NCI-H748 treated with DMSO at 0.1 percent for 48 hours (cell line): ENCODE measurements at places on chromosomes 1 and 21.

- no peak for DNase-seq
Measured at GRCh38 chr1:112196008-112196588, 199.9 kb upstream of the CTTNBP2NL start.

- DNase-seq, result no peak
Measured at GRCh38 chr1:30562559-30562958, 160.8 kb downstream of the MATN1 start.

GRCh38 chr1:9894115-9894514, 16.0 kb downstream of the CTNNBIP1 start:
- no peak for DNase-seq

DNA sequence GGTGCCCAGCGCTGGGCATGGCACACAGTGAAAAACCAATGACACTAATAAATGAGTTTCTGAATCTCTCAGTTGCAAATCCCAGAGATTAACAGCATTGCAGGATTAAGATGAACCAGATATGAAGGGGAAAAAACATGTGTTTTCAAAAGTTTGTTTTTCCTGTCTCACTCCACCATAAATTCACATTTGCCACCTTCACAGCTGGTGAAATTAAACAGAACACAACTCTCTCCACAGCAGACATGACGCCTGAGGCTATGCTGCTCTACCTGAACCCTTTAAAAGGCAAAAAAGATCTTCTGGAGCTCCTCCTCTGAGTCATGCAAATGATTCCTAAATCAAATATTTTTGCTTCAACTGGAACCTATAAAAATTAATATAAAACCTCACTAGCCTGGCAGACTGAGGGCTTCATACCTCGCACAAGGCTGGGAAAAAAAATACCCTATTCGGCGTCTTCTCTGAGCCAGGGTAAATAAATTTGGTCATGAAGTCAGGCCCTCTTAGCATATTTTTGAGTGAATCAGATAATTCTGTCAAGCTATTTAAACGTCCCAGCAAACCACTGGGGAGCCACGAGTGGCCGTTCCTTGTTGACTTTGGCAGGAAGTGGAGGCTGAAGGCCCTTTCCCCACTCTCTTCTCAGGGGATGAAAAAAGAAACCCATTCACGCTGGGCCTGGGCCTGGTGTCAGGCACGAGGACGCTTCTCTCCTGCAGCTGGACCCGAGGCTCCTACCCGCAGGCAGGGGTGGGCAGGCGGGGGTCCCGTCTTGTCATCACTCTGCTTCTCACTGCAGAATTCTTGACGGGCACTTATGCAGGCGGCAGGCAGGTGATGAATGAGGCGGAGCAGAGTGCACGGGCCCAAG, 53.0 kb downstream of the DMRTB1 start:
- no peak for DNase-seq

DNA sequence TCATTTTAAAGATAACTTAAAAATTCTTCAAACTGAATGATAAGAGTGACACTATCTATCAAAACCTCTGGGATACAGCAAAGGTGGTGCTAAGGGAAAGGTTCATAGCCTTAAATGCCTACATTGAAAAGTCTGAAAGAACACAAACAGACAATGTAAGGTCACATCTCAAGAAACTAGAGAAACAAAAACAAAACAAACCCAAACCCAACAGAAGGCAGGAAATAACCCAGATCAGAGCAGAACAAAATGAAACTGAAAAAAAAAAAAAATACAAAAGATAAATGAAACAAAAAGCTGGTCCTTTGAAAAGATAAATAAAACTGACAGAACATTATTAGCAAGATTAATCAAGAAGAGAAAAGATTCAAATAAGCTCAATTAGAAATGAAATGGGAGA, 6.8 kb downstream of the ODF2L start:
- no peak for DNase-seq

DNA sequence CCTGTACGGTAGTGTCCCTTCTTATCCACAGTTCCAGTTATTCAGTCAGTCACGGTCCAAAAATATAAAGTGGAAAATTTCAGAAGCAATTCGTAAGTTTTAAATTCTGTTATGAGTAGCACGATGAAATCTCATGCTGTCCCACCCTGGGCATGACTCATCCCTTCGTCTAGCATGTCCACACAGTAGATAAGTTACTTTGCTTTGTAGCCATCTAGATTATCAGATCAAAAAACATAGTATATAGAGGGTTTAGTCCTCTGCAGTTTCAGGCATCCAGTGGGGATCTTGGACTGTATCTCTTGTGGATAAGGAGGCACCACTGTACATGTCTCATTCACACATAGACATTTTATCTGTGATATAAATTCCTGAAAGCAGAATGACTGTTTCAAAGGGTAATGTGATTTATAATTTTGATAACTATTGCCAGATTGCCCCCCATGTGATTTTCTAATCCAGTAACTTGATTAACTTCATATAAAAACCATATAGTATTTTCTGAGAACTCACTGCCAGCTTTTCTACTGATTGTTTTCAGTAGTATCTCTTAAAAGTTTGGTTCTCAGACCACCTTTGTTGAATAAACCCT, 143.3 kb downstream of the DYRK1A start:
- DNase-seq, result no peak

DNA sequence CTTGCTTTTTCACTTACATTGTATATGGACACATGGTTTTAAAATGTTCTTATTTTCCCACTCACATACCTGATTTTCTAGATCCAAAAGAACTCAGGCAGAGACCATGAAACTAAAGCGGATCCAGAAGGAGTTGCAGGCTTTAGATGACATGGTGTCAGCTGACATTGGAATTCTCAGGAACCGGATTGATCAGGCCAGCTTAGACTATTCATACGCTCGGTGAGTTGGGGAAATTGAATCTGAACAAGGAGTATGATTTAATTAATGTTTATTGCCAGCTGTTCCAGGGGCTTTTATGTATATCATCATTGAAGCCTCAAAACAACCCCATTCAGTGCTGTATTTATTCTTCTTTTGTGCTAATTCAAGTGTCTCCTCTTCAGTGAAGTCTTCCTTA, 12.7 kb downstream of the GORAB start:
- DNase-seq, result peak; percentile 3

- no peak for DNase-seq
Measured at GRCh38 chr1:36212782-36213181, 11.5 kb upstream of the THRAP3 start.

DNA sequence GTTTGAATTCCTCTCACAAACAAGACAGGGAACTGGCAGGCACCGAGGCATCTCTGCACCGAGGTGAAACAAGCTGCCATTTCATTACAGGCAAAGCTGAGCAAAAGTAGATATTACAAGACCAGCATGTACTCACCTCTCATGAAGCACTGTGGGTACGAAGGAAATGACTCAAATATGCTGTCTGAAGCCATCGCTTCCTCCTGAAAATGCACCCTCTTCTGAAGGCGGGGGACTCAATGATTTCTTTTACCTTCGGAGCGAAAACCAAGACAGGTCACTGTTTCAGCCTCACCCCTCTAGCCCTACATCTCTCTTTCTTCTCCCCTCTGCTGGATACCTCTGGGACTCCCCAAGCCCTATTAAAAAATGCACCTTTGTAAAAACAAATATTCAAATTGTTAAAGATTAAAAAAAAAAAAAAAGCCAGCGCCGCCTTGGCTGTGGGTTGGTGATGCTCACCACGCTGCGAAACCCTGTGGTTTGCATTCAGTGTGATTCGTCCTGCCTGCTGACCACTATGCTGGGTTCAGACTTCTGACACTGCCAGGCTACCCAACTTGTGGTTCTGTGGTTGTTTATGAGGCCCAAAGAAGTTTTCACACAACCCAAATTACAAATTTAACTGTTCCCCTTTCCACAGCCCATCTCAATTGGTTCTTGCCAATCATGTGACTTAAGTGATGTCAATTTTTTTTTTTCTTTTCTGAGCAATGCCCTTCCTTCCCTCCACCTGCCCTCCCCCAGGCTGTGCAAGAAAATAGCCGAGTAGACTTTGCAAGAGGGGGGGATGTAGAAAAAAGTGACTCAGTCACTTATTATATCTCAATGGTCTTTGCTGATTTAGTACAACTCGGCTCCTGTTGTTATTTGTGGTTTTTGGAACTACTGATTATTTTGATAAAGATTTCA, at the start of gene RUNX1:
TSS of gene RUNX1 (minus strand) at position 597 of the 912 bp plus-strand sequence.
- DNase-seq, result no peak

GRCh38 chr1:21233490-21233889, 56.8 kb downstream of the ECE1 start:
- no peak for DNase-seq

- no peak for DNase-seq
Measured at GRCh38 chr21:14543983-14544382, 2.1 kb downstream of the SAMSN1 start.

GRCh38 chr1:169701261-169702005, 10.0 kb downstream of the SELL start:
- no peak for DNase-seq

GRCh38 chr21:45264912-45265515, 22.7 kb downstream of the POFUT2 start:
- no peak for DNase-seq

DNA sequence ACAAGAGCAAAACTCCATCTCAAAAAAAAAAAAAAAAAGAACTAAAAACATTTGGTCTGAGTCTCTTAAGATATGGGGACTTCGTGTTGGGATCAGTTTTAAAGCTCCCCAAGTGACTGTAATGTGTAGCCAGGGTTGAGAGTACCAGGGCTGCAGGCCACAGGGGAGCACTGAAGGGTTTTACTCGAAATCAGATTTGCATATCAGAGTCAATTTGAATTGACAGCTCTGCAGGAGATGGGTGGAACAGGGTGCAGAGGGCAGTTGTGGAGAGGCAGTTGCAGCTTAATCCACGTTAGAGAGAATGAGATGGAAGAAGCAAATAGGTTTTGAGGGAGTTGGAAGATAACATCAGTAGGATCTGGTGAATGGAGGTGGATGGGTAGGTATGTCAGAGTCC, 20.6 kb upstream of the ELOA start:
- DNase-seq, result no peak

- DNase-seq, result no peak
Measured at GRCh38 chr1:236451796-236452373, 57.8 kb downstream of the EDARADD start.

DNA sequence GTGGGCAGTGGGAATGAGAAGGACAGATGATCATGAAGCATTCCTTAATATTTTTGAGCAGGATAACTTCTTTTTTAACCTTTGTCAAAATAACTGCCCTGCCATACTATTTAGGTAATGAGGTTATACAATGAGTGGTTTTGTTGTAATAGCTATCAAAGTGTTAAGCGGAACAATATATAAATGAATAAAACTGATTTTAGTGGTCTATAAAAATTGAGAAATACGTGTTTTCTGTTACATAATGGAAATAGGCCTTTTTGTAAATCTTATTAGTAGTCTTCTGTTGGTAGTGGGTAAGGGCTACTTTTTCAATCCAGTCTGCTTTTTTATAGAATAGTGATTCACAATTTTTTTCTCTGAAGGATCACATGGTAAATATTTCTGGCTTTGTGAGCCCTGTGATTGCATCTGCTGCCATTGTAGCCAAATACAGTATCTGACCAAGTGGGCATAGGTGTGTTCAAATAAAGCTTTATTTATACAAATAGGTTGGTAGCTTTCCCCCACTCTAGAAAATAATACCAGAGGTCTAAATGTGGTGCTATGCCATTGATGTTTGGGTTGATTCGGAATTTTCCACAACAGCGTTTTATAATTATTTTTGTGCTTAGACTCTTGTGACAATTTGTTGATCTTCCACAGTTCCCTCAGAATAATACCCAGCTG, 4.3 kb downstream of the NEK7 start:
- DNase-seq, result no peak

- DNase-seq, result no peak
Measured at GRCh38 chr1:91014475-91014874, 7.4 kb downstream of the ZNF644 start.

DNA sequence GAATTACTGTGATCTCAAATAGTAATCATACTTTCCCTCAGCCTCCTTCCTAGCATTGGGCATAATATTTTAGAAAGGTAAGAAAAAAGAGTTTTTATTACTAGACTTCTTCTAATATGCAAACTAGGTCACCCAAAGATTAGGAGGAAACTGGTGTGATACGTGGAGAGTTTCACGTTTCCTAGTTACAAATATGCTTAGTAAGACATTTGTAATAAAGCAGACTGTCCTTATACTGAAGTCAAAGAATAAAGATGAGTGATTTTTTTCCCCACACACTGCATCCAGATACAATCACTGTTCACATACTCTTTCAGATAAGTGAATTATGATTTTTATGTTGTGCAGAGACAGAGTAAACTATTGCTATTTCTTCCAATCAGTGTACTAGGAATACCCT, 17.9 kb downstream of the LHX8 start:
- no peak for DNase-seq

DNA sequence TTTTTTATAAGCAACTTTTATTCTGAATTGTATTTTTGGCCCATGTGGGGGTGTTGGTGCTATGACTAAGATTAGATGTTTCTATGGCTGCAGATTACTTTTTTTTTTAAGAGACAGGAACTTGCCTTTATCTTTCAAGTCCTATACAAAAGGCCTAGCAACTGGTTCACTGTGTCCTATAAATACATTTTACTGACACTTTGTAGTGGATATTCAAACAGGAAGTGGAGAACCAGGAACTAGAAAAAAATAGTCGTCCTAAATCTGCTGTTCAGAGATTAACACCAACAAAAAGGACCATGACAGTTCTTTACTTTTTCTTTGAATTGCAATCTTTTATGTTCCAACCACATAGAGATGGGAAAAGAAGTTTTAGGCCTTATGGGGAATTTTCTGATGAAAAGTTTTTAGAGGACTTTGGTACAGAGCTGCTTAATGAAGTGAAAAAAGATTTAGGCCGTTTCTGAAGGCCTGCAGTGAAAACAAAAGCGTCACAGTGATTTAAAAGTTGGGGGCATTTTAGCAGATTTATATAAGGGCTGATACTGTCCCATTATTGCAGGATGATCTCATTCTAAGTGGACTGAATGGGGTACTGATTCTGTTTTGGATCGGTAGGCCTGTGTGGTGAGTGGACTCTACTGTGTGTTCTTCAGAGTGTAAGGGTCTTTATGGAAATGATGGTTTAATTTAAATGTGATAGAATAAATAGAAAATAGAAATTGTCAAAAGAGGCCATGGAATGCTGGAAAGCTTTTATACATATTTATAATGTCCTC, 136.4 kb upstream of the DEPDC1 start:
- no peak for DNase-seq

- DNase-seq, result no peak
Measured at GRCh38 chr1:39173119-39173994, 31.1 kb upstream of the MACF1 start.

DNA sequence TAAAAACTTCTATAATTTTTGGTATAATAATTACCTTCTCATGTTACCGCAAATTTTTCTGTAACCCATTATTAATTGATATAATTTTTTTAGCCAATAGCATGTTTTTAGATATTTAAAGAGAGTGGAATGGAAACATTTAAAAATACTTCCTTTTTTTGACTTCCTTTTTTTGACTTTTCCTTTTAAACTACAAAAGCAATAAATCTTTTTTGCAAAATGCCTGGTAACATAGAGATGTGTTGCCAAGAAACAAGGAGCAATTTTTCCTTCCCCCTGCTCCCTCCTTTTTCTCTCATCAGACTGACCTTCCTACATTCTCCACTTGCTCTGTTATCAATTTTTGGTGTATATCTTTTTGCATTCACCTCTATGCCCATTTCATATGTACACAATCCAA, 666.2 kb downstream of the ADGRL2 start:
- no peak for DNase-seq

- DNase-seq, result no peak
Measured at GRCh38 chr1:182925661-182926060, 27.3 kb downstream of the SHCBP1L start.
